ENCODE measurements at places on chromosomes 12 and 14. TPM values are rescaled to one million over a fixed set of nuclear protein-coding genes. Genes with fewer than 3 reads are reported as not detected.

Gene SLCO1B1
- not detected for polyA plus RNA-seq

Gene PAX9
- polyA plus RNA-seq: 0.32 TPM

Gene DRAM1
- 0.16 TPM for polyA plus RNA-seq

Gene CLEC6A
- 0.26 TPM for polyA plus RNA-seq

Gene ARHGEF25
- 3.5 TPM for polyA plus RNA-seq

Gene SPIC
- not detected for polyA plus RNA-seq

Gene MYH6
- polyA plus RNA-seq: 4,145 TPM

Gene ABCC9
- polyA plus RNA-seq: 0.49 TPM

Gene C1QL4
- polyA plus RNA-seq: not detected

Gene TMEM132C
- 1.6 TPM for polyA plus RNA-seq

Gene CEP128
- 7.3 TPM for polyA plus RNA-seq

Gene RITA1
- 39.7 TPM for polyA plus RNA-seq

Gene PRH1
- polyA plus RNA-seq: 35.3 TPM

GRCh38 chr14:100834082-100834793 lies 8.3 kb downstream of the MEG3 start:
- no peak for DNase-seq
- no peaks in the 10 kb centered on the region for H3K27me3 ChIP-seq
- no peak overlapping the region for H3K27ac ChIP-seq
- H3K4me1 ChIP-seq: peaks cover 2% of the 10 kb centered on the region
- H3K4me3 ChIP-seq: no peak overlapping the region

GRCh38 chr12:13204428-13204827 lies 7.9 kb downstream of the EMP1 start:
- no peak overlapping the region for H3K27ac ChIP-seq
- DNase-seq: peak; percentile 50
- no peaks in the 10 kb centered on the region for H3K4me1 ChIP-seq
- no peaks in the 10 kb centered on the region for H3K36me3 ChIP-seq
- no peaks in the 10 kb centered on the region for H3K27me3 ChIP-seq
- no peak overlapping the region for H3K4me3 ChIP-seq

DNA sequence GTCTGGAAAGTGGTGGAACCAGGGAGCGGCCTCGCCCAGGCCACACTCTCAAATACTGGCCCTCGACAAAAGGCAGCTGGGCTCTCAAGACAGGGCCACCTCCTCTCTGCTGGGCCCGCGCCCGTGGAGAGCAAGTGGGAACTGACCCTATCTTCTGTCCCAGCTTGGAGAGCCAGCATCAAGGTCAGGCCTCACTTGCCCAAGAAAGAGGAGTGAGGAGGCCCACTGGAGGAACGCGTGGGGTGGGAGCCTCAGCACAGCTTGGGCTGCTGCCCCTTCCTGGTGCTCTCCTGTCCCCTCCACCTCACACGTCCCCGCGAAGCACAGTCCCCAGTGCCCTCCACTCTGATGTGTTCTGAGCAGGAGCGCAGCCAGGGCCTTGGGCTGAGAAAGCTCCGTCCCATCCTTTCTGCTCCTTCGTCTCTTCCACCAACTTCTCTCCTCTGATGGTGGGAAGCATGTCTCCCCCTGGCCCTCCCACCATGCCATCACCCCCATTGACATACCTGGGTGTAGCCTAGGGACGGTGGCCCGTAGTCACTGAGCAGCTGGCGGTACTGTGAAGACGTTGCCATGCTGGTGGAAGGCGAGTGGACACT lies 4.9 kb downstream of the CDK2AP1 start:
- H3K4me3 ChIP-seq: no peak overlapping the region
- DNase-seq: no peak
- no peaks in the 10 kb centered on the region for H3K27me3 ChIP-seq
- no peaks in the 10 kb centered on the region for H3K4me1 ChIP-seq
- H3K27ac ChIP-seq: no peak overlapping the region

GRCh38 chr12:84561351-84561750 lies 351.2 kb downstream of the SLC6A15 start:
- H3K27ac ChIP-seq: no peak overlapping the region
- no peaks in the 10 kb centered on the region for H3K36me3 ChIP-seq
- H3K27me3 ChIP-seq: no peaks in the 10 kb centered on the region
- no peaks in the 10 kb centered on the region for H3K4me1 ChIP-seq
- DNase-seq: no peak
- H3K4me3 ChIP-seq: no peak overlapping the region

GRCh38 chr12:120887253-120888043 lies 16.7 kb downstream of the SPPL3 start:
- H3K27ac ChIP-seq: no peak overlapping the region
- no peaks in the 10 kb centered on the region for H3K27me3 ChIP-seq
- H3K36me3 ChIP-seq: no peaks in the 10 kb centered on the region

- H3K27me3 ChIP-seq: no peaks in the 10 kb centered on the region
- DNase-seq: peak; percentile 11
- H3K36me3 ChIP-seq: no peaks in the 10 kb centered on the region
- peak overlapping the region; percentile 70 for H3K27ac ChIP-seq
Observed at GRCh38 chr12:50635364-50635763, 128.5 kb upstream of the ATF1 start.

- H3K4me3 ChIP-seq: no peak overlapping the region
- DNase-seq: no peak
- H3K27me3 ChIP-seq: no peaks in the 10 kb centered on the region
Observed at GRCh38 chr14:74526854-74527585, 33.5 kb downstream of the ISCA2 start.

- H3K4me1 ChIP-seq: no peaks in the 10 kb centered on the region
- H3K4me3 ChIP-seq: no peak within 1 kb of the TSS
- H3K27me3 ChIP-seq: no peaks in the 10 kb centered on the region
- H3K36me3 ChIP-seq: no peaks in the 10 kb centered on the region
- DNase-seq: no peak
Observed at GRCh38 chr12:55244309-55244708, at the start of gene OR6C74. TSS of gene OR6C74 (plus strand) at chr12:55244609. CDS start at chr12:55247288, 2,679 bp downstream.

GRCh38 chr14:59117754-59118528 lies 70.5 kb upstream of the DAAM1 start:
- no peaks in the 10 kb centered on the region for H3K4me1 ChIP-seq
- no peak overlapping the region for H3K27ac ChIP-seq
- no peak overlapping the region for H3K4me3 ChIP-seq
- H3K27me3 ChIP-seq: no peaks in the 10 kb centered on the region
- H3K36me3 ChIP-seq: no peaks in the 10 kb centered on the region
- no peak for DNase-seq

- H3K27ac ChIP-seq: no peak overlapping the region
- no peaks in the 10 kb centered on the region for H3K36me3 ChIP-seq
- H3K4me1 ChIP-seq: peaks cover 5% of the 10 kb centered on the region
Observed at GRCh38 chr12:5921966-5922899, 22.8 kb downstream of the ANO2 start.

- H3K4me3 ChIP-seq: peak overlapping the region; percentile 87
- DNase-seq: peak; percentile 78
- no peaks in the 10 kb centered on the region for H3K36me3 ChIP-seq
- H3K4me1 ChIP-seq: peaks cover 23% of the 10 kb centered on the region
- H3K27ac ChIP-seq: peak overlapping the region; percentile 74
Observed at GRCh38 chr14:44961151-44961553, 595 bp downstream of the KLHL28 start.

- no peaks in the 10 kb centered on the region for H3K36me3 ChIP-seq
- H3K4me3 ChIP-seq: no peak overlapping the region
- no peak for DNase-seq
- H3K27me3 ChIP-seq: peaks cover 13% of the 10 kb centered on the region
Observed at GRCh38 chr12:128761379-128761790, 62.4 kb downstream of the SLC15A4 start.

DNA sequence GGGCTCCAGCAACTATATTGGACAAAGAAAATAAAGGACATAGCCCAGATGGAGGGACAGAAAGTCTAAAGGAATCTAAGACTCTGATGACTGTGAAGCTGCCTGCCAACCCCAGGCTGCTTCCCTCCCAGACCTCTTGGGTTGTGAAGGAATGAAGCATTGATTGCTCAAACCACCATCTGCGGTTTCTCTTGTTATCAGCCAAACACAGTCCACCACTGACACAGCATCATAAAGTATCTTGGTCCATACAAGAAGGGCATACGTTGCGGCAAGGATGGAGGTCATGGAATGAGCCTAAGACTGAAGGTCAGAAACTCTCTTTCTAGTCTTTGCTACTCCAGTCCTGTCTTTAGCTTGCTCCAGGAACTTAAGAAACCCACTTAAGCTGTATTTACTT lies 58.5 kb upstream of the PLXNC1 start:
- H3K4me1 ChIP-seq: no peaks in the 10 kb centered on the region
- H3K27ac ChIP-seq: no peak overlapping the region
- H3K27me3 ChIP-seq: no peaks in the 10 kb centered on the region
- no peaks in the 10 kb centered on the region for H3K36me3 ChIP-seq
- H3K4me3 ChIP-seq: no peak overlapping the region

All from cardiac muscle cell (in vitro differentiated cells and primary cell).